HS-27A (cell line): ENCODE measurements at places on chromosomes 12 and 14.

GRCh38 chr14:52902971-52903619 lies 47.8 kb downstream of the FERMT2 start:
- DNase-seq, result no peak

GRCh38 chr12:103175625-103176024 lies 218.2 kb downstream of the ASCL1 start:
- no peak for DNase-seq

DNA sequence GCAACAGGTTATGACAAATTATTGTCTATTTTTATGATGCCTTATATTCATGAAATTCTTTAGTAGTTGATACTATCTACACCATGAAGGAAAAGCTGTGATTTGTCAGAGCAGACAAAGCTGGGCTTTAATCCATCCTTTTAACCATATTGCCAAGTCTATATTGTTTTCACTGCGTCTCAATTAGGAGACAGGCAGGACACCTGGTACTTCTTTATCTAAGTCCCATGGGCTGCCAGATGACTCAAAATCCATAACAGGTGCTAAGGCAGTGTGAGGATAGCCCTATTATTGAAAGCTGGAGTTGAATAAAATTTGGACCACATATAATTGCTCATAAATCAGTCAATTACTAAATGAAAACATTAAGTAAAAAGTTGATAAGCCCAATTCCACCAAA lies 22.6 kb downstream of the INSM2 start:
- no peak for DNase-seq

DNA sequence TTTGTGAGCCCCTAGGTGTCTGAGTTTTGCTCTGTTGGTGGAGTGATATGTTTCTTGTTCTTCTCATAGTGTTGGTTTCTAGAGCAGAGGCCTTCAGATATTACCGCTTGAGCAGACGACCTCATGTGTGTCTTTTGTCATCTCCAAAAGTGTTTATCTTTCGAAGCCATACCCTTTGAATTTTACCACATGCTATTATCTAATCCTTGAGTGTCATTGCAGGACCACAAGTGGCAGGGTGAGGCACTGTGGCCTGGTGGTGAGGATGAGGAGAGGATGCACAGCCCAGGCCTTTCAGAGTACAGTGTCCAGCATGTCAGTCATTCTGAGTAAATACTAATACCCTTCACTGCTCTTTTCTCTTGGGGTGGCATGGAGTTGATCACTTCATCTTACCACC lies 57.2 kb upstream of the CISTR start:
- no peak for DNase-seq

- no peak for DNase-seq
These were observed 62.5 kb upstream of the DLK1 start for GRCh38 chr14:100664231-100664630.

GRCh38 chr14:36784541-36784940 lies 122.9 kb downstream of the PAX9 start:
- no peak for DNase-seq

GRCh38 chr14:68099495-68100045 lies 280.0 kb downstream of the RAD51B start:
- no peak for DNase-seq

GRCh38 chr14:86442135-86442534 lies 912.2 kb downstream of the FLRT2 start:
- no peak for DNase-seq

- no peak for DNase-seq
These were observed 295.9 kb downstream of the ZFP36L1 start for GRCh38 chr14:68497011-68497410.
